ENCODE measurements at places on chromosomes 5 and 9.

DNA sequence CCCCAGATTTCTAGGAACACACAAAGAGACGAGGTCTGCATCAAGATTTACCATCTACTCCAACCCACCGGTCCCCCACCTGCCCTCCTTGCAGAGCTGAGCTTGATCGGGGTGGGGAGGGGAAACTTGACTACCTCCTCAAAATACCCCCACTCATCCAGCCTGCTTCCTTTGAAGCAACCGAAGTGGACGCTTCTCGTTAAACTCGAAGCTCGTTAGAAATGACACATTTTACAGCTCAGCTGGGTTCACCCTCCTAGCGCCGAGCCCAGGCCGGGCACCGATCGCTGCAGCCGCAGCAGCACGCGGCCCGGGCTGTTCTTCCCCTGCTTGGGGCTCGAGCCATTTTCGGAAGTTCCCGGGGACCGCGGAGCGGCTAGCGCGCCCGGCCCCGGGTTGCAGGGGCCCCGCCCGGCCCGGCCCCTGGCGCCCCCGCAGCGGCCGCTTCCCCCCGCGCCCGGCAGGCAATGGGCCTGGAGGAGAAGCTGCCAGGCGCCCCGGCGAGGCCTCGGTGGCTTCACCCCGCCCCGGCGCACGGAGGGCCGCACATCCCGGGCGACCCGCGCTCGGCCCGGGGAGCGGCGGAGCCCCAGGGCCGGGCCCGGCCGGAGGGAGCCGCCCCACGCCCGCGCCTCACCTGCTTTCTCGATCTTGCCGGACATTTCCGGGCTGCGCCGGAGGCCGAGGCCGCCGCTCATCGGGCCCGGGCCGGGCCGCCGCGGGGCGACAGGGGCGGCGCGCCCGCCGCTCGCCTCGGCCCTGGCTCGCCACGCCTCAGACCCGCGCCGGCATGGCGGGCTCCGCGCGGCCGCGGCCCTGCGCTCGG is 530 bp downstream of the RAPGEF1 start:
- no peak for DNase-seq

GRCh38 chr9:18473652-18474279 is at the start of gene ADAMTSL1:
TSS of gene ADAMTSL1 (plus strand) at chr9:18474153. CDS start at chr9:18474233, 80 bp downstream.
- no peak for DNase-seq

DNA sequence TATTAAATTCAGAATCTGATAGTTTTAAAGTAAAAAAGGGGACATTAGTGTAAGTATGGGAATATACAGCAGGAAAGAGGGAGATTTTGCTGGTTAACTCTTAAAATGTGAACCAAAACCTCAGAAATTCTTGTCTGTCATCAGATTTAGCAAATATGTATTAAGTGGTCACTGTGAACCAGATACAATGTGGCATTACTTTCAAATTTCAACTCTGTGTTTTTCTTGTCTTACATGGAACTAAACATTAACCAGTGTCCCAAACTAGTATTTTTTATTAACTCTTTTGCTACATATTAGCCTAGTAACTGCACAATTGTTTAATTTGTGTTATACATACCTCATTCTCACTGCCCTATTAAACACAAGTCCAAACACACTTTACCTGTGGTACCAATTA is 259.9 kb upstream of the RASA1 start:
- DNase-seq, result no peak

DNA sequence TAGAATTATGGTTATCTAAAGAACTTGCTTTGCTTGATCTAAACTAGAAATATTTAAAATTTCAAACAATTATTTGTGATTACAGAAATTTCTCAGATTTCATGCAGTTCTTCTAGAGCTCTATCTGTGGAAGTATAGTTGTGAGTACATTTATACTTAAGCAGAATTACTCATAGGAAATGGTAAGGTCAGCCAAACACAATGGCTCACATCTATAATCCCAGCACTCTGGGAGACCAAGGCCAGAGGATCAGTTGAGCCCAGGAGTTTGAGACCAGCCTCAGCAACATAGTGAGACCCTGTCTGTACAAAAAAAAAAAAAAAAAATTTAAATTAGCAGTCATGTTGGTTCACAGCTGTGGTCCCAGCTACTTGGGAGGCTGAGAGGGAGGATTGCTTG is 71.0 kb downstream of the INVS start:
- DNase-seq, result no peak

- no peak for DNase-seq
These were observed 78.4 kb downstream of the EBF1 start for GRCh38 chr5:159021136-159021900.

- no peak for DNase-seq
These were observed 61.8 kb upstream of the CPLX2 start for GRCh38 chr5:175809531-175810121.

DNA sequence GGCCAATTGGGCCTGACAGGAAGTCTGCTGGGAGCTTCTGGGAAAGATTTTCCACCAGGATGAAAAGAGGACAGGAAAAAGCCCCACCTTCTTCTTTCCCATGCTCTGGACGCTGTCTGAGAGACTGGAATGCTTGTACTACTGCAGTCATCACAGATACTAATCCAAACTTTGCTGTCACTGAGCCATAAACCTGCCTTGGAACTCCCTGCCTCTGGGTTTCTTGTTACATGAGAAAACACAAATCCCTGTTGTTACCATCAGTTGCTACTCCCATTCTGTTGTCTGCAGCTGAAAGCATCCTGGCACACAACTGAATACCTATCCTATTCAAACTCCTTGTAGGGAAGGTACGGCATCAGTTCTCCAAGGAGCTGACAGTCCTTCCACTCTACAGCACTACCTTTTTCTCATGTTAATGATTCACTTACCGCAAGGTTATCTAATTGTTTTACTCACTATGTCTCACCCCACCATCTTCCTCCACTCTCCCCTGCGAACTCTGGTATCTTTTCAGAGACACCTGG is 167.5 kb downstream of the CDK5RAP2 start:
- DNase-seq, result no peak

- no peak for DNase-seq
These were observed 70.2 kb downstream of the KCNT1 start for GRCh38 chr9:135772056-135772646.

- DNase-seq, result no peak
These were observed 119.8 kb downstream of the SSBP2 start for GRCh38 chr5:81631124-81631523.

- DNase-seq, result no peak
These were observed 535 bp downstream of the DOLPP1 start for GRCh38 chr9:129081388-129081904.

DNA sequence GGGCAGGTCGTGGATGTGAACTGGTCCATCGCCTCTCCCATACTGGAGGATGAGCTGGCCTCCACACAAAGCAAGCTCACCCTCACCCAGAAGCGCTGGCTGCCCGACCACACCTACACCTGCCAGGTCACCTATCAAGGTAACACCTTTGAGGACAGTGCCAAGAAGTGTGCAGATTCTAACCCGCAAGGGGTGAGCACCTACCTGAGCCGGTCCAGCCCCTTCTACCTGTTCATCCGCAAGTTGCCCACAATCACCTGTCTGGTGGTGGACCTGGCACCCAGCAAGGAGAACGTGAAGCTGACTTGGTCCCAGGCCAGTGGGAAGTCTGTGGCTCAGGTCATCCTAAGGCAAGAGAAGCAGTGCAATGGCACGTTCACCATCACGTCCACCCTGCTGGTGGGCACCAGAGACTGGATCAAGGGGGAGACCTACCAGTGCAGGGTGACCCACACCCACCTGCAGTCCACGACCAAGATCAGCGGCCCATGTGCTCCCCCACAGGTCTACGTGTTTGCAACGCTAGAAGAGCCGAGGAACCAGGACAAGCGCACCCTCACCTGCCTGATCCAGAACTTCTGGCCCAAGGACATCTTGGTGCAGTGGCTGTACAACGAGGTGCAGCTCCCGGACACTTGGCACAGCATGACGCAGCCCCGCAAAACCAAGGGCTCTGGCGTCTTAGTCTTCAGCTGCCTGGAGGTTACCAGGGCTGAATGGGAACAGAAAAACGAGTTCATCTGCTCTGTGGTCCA is 71.3 kb downstream of the INSL6 start:
- DNase-seq, result no peak

- DNase-seq, result no peak
These were observed 19.6 kb downstream of the PRUNE2 start for GRCh38 chr9:76886318-76886717.

- no peak for DNase-seq
These were observed 25.8 kb upstream of the CD180 start for GRCh38 chr5:67222243-67223025.

- DNase-seq, result no peak
These were observed 12.9 kb downstream of the MYORG start for GRCh38 chr9:34363619-34364351.

DNA sequence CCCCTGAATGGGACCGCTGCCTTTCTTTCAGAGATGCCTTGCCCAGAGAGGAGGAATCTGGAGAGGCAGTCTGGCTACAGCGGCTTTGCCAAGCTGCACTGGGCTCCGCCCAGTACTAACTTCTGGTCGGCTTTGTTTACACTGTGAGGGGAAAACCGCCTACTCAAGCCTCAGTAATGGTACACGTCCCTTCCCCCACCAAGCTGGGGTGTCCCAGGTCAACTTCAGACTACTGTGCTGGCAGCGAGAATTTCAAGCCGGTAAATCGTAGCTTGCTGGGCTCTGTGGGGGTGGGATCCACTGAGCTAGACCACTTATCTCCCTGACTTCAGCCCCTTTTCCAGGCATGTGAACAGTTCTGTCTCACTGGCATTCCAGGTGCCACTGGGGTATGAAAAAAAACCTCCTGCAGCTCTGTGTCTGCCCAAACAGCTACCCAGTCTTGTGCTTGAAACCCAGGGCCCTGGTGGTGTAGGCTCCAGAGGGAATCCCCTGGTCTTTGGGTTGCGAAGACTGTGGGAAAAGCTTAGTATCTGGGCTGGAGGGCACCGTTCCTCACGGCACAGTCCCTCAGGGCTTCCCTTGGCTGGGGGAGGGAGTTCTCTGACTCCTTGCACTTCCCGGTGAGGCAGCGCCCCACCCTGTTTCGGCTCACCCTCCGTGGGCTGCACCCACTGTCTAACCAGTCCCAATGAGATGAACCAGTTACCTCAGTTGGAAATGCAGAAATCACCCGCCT is 171.2 kb downstream of the CWC27 start:
- no peak for DNase-seq

GRCh38 chr5:81825237-81825636 is 74.3 kb upstream of the SSBP2 start:
- no peak for DNase-seq

- DNase-seq, result no peak
These were observed 8.4 kb downstream of the MYOT start for GRCh38 chr5:137876101-137876500.

DNA sequence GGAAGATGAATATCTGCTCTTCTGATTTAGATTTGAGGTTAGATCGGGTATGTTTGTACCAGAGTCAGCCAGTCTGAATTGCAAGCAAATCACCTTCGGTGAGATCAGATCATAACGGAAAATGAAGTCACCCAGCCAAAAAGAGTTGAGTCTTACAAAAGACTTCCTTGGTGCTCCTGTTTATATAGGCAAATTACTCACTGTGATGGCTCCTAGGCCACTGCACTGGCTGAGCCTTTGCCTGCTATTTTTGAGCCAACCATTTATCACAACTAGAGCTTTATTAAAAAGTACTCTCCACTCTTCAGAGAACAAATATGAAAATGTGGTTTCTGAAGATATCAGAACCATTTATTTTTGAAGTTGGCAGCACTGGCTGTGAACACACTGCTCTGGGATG is 277.7 kb upstream of the PCSK5 start:
- DNase-seq, result no peak

DNA sequence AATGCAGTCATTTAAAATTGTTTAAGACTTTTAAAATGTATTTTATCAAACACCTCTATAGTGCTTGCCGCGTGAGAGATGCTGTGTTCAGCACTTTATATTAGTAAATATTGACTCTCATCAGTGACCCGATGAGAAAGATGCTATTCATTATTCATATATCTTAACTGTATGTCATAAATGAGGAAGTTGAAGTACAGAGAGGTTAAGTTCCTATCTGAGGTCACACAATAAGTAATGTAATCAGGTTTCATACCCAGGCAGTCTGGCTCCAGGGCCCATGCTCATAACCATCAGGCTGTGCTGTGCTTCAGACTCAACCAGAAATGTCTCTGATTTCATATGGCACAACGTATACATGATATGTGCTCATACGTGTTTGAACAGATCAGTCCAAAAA is 119.0 kb downstream of the SV2C start:
- no peak for DNase-seq

GRCh38 chr9:136544548-136544963 is 1.3 kb downstream of the NOTCH1 start:
- DNase-seq, result no peak

Data from cerebellar nuclear complex (tissue), 1 donor.